ENCODE measurements at places on chromosomes 16 and 17.
A peak's percentile ranks its signal among the peaks of the same experiment; 100 is the strongest.

- ATAC-seq: no peak
These were observed 675.6 kb upstream of the CDH8 start for GRCh38 chr16:62711797-62712196.

GRCh38 chr16:84800158-84800978, 19.4 kb upstream of the CRISPLD2 start:
- ATAC-seq: no peak

DNA sequence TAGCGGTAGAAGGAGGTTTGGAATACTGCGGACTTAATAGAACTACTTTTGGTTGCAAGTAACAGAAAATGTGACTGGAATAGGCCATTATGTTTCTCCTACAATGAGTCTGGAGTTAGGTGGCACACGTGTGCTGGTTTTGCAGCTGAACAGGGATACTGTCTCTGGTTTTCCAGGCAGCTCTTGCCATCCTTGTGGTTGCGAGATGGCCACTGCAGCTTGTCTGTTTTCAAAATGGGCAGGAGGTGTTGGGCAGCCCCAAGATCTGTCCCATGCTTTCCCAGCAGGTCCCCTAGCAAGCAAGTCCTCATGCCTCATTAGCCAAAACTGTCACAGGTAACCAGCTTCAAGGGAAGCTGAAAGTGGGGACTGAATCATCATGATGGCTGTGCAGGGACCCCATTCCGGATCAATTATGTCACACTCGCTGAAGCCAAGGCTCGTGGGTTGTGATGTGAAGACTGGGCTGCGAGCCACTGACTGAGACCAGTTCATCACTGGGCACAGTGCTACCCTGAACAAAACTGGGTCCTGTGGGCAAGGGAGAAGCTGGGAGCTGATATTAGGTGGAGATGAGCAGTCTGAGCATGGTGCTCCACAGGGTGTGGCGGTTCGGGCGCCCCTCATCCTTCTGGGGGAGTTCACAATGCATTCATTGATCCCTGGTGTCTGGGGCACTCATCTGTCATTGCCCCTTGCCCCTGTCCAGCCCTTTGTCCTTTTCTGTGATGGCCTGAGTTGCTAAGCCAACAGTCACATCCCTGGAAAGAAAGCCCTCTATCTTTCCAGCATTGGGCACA, 82.1 kb downstream of the KSR1 start:
- no peak for ATAC-seq

DNA sequence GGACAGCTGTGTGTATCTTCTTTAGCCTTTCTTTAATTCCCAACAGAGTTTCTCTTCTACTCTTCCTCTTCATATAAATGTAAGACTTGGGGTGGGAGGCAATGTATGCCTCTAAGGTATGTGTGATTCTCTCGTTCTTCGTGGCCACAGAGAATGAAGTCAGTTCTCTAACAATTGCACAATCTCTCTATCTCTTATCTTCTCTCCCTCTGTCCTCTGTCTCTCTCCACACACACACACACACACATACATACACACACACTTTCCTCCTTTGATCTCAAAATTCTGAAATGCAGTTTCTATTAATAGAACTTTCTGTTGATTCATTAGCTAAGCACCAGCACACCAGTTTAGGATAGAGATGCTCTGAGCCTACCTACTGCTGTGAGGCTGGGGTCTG, 615.7 kb upstream of the SALL1 start:
- ATAC-seq: no peak

DNA sequence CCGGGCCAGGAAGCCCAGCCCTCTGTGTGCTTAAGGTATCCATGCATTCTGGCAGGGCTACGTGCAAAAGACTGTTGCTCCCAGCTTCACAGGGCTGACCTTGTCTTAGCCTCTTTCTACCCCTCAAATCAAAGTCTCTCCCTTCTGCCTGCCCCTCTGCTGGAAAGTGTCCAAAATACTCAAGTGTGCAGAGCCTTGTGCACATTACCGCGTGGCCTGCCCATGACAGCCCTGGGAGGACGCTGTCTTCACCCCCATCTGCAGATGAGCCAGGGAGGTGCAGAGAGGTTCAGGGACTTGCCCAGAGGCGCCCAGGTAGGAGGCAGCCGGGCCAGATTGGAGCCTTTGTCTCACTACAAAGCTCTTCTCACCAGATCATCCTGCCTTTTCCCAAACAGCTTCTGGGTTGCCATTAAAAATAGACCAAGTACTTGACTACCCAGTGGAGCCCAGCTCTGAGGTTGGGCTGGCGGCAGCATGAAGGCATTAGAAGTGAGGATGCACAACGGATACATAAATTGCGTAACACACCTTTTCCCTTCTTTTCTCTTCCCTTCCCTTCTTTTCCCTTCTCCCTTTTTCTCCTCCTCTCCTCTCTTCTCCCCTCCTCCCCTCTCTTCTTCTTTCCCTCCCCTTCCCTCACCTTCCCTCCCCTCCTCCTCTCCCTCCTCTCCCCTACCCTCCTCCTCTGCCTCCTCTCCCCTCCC, 3.5 kb downstream of the CACNG4 start:
- no peak for ATAC-seq

DNA sequence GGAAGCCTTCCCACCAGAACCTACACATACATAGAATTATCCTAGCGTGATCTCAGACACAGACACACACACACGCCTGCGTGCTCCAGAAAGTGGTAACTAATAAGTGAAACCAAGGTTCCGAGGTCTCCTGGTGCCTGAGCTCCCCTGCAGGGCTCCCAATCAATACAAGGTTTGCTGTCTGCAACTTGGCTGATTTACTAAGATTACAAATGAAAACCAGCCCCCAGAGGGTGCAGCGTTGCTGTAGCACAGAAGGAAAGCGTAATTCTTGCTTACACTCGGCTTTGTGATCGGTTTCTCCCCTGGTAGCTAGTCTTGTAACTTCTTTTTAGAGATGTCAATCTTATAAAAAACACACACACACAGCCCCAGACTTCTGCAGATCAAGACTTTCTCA, 334.1 kb upstream of the XYLT1 start:
- no peak for ATAC-seq

DNA sequence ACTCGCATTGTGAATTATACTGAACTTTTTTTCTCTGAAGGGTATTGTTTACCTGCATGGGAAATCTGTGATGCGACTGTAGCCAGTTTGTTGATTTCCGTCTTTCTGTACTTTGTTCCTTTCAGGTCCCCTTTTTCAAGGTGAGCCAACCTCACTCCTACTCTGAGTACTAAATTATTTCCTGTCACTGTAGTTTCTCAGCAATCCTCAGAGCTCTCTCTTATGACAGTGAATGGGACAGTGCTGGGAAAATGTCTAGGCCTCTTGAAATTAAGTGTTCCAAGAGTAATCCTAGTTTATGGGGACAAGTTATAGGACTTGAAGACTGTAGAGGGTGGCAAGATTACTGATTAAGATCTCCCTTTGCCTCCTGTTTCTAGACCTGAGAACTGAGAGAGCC, 167.6 kb downstream of the CNTNAP4 start:
- no peak for ATAC-seq

DNA sequence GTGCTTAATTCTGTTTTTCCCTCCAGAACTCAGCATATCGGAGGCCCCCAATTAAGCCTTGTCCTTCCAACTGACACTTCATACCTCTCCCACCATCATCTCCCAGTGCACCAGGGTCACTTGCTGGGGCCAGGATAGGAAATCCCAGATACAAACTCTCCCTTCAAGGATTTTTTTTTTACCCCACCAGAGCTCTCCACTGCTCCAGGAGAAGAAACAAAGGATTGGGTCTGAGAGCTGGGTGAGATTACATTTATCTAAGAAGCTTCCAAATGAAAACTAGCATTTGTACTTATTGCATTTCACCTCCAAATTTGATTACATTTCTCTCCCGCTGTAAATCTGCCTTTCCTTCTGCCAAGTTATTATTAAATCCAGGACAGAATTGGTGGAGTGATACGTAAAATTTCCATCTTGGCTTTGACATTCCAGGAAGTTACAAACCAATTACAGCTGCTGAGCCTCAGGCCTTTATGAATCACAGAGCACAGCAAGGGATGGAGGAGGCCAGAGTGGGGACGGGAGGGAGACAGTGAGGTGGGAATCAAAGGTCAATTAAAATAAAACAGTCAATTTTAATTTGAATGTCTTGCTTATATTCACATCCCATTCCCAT, 123.5 kb downstream of the USP31 start:
- no peak for ATAC-seq

DNA sequence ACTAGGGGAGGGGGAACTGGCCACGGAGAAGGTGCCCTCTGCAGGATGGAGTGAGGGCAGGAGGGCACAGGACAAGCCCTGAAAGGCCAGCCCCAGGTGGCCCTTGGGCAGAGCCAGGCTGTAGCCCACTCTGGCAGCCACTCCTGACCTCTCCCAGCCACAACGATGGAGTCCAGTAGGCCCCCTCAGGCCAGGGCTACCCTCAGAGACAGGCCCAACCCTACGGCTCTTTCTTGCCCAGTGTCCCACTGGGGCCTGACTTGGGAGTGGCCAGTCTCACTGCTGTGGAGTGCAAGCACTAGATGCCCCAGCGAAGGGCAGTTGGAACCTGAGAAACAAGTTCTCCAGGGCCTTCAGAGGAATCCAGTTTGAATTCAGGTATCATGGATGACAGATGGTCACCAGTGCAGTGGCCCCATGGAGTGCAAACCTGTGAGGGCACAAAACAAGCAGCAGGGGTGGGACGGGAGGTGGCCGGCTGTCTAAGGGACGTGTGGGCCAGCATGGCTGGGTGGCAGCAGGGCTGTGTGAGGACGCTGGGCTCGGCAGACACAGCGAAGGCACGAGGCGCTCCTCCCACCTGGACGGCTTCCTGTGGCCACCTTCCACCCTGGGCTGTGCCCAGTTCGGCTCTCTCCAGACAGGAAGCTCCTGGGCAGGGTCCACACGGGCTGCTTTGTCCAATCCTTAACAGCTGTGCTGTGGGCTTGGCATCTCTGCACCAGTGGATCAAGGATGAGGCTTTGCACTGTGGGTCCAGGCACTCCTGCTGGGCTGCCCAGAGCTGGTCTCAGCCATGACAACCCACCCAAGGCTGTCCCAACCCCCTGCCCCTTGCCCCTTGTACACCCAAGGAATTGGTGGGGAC, 72.1 kb downstream of the AMFR start:
- ATAC-seq: no peak

GRCh38 chr16:50742576-50743200, 802 bp downstream of the CYLD start:
- peak; percentile 28 for ATAC-seq

DNA sequence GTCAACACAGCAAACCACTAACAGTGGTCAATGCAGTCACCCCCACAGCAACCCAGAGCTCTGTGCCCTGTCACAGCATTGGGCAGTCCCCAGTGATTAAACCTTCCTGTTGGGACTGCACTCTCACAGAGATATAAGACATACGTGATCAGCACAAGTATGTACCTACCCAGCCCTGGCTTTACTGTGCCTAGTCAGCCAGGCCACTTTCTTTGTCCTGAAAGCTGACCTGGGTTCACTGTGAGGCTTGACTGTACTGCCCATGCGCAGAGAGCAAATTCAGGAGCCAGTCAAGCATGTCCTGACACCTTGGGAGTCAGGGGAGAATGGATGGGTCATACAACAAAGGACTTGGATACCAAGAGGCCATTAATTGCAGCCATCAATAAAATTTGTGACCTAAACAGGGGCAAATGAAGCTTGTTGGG, 10.9 kb upstream of the TMEM170A start:
- ATAC-seq: no peak

DNA sequence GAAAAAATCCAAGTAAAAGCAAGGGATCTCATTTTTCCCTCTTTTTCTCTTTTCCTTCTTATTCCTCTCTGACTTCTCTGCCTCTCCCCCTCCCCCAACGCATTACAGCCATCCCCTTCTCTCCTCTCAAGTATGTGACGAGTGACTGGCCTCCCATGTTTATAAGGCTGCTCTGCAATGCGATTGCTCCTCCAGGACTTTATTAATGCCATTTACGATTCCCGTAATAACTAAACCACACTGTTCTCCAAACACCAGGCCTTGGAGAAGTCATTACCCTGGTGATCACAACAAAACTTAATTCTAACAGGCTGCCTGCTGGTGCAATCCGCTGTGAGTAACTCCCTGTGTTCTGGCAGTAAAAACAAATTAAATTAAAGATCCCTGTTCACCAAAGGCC, 88.8 kb downstream of the HS3ST3B1 start:
- ATAC-seq: no peak

DNA sequence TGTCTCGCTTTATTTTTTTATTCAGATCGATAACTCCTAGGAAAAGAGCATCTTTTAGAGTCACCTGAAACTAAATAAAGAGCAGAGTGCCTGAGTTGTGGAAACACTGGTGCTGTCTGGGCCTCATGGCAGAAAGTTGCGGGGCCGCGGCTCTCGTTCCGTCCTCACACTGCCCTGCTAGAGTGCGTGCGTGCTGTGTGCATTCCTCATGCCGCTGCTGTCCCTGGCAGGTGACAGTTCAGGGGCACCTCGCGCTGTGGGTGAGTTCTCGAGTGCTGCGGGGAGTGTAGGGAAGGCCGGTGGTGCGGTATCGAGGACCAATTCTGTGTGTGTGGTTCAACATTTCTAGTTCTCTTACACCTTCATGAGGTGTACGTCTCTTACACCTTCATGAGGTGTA, 136.6 kb downstream of the RPTOR start:
- no peak for ATAC-seq

GRCh38 chr16:10834766-10835165, 16.2 kb upstream of the TVP23A start:
- no peak for ATAC-seq

GRCh38 chr17:45780921-45781320, 3.2 kb upstream of the CRHR1 start:
- ATAC-seq: no peak

GRCh38 chr16:67518676-67519075, 10.0 kb upstream of the RIPOR1 start:
- ATAC-seq: no peak

GRCh38 chr16:54425068-54425467, 138.5 kb upstream of the IRX3 start:
- ATAC-seq: no peak

DNA sequence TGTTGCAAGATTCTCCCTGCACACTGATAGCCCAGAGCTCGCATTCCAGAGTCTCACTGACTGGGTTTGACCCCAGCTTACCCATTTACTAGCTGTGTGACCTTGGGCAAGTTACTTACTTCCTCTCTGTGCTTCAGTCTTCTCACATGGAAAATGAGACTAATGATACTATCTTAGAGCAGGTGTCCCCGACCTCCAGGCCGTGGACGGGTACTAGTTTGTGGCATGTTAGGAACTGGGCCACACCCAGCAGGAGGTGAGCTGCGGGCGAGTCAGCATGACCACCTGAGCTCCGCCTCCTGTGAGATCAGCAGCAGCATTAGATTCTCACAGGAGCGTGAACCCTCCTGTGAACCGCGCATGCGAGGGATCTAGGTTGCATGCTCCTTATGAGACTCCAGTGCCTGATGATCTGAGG, 15.8 kb downstream of the ANKFY1 start:
- ATAC-seq: no peak

DNA sequence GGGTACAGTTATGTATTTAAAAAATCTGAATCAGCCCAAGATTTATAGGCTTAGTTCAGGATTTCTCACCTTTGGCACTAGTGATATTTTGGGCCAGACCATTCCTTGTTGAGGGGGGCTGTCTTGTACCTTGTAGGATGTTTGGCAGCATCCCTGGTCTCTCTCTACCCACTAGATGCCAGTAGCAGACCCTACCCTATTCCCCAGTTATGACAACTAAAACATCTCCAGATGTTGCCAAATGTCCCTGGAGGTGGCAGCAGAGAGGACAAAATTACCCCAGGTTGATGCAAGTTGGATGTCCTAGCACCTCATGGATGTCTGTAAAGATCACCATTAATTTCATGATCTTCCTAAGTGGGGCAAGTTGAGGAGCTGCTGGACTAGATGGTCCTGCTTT, 45.8 kb downstream of the SYT17 start:
- no peak for ATAC-seq
